Left ventricle myocardium inferior (tissue), 1 donor: ENCODE measurements at places on chromosomes 12 and 14. TPM values are rescaled to one million over a fixed set of nuclear protein-coding genes. Genes with fewer than 3 reads are reported as not detected.

DNA sequence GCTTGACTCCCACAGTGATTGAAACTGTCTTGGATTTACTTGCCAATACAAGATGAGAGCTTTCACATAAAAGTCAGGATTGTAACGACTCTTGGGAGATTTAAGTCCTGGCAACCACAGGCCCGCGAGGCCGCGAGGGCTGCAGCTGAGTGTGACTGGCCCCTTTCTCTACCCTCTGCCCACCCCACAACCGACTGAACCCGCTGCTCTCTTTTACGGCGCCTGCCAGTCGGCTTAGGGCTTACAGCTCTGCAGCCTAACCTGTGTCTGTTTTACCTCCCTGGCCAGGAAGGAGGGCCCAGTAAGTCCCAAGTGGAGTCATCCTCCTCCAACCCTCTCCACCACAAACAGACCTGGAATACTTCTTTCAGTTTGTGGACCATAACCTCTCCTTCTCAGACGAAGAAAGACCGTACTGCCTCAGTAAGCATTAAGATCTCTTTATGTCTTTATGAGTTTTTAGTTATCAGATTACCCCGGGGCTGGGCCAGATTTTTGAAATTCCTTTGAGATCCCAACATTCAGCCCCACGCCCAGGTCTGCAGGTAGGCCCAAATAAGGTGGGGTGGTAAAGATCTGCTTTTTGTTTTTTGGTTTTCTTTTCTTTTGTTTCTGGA is 12.6 kb upstream of the TIGAR start:
- peaks cover 39% of the 10 kb centered on the region for H3K4me1 ChIP-seq
- H3K27ac ChIP-seq: peak overlapping the region; percentile 72
- no peaks in the 10 kb centered on the region for H3K36me3 ChIP-seq
- H3K27me3 ChIP-seq: no peaks in the 10 kb centered on the region
- no peak overlapping the region for H3K4me3 ChIP-seq
- DNase-seq: no peak

- H3K27ac ChIP-seq: no peak overlapping the region
- DNase-seq: no peak
- H3K4me1 ChIP-seq: peaks cover 26% of the 10 kb centered on the region
- no peak overlapping the region for H3K4me3 ChIP-seq
- H3K27me3 ChIP-seq: no peaks in the 10 kb centered on the region
Measured at GRCh38 chr12:79555028-79555925, 135.5 kb downstream of the PAWR start.

- no peak for DNase-seq
- H3K4me1 ChIP-seq: peaks cover 40% of the 10 kb centered on the region
- H3K27me3 ChIP-seq: no peaks in the 10 kb centered on the region
- no peaks in the 10 kb centered on the region for H3K36me3 ChIP-seq
- H3K4me3 ChIP-seq: no peak overlapping the region
Measured at GRCh38 chr12:50595667-50596066, 90.9 kb downstream of the DIP2B start.

DNA sequence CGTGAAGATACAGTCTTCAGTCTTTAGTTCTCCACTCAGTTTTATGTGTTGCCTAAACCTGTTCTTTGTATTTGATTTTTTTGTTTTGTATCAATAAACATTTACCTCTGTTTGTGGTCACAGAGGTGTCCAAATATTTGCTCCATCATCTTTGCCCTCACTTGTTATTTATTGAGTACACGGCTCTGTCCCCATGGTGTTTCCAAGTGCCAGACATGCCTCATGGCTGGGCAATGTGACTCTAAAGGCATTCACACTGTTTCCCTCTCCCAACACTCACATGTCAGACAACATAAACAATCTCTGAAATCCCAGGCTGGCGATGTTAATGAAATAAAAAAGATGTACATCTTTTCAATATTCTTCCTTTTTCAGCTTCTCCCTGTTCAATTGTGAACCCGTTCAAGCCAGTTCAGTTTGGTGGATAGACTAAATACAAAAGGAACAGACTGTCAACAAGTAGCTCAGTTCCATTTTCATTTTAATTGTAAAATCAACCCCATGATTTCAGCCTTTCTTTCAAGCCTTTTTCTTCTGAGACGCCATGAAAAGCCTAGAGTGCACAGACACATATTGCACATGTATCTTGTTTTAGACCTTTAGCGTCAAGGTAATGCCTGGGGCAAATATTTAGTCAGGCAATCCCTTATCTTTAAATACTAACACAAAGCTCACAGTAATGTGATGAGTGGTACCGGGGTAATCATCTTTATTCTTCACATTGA is 680.7 kb downstream of the GALC start:
- no peaks in the 10 kb centered on the region for H3K27me3 ChIP-seq
- no peak overlapping the region for H3K4me3 ChIP-seq
- H3K27ac ChIP-seq: no peak overlapping the region
- no peaks in the 10 kb centered on the region for H3K36me3 ChIP-seq

DNA sequence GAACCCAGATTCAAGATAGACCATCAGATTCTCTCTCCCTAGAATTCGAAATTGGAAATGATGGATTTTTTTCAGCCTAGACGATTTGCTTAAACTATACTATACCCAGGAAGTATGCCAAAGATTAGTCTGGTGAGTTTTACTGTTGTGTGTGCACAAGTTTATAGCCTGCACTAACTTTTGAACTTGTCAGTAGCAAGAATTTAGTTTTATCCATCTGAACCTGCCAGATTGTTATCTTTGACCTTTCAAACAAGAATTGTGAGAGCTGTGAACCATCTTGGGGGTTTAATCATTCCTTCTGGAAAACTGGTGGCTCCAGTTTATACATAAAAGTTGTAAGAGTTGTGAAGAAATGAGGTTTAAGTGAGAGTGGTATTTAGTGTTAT is 243.5 kb upstream of the DAAM1 start:
- no peaks in the 10 kb centered on the region for H3K4me1 ChIP-seq
- H3K36me3 ChIP-seq: no peaks in the 10 kb centered on the region
- H3K4me3 ChIP-seq: no peak overlapping the region
- DNase-seq: no peak

DNA sequence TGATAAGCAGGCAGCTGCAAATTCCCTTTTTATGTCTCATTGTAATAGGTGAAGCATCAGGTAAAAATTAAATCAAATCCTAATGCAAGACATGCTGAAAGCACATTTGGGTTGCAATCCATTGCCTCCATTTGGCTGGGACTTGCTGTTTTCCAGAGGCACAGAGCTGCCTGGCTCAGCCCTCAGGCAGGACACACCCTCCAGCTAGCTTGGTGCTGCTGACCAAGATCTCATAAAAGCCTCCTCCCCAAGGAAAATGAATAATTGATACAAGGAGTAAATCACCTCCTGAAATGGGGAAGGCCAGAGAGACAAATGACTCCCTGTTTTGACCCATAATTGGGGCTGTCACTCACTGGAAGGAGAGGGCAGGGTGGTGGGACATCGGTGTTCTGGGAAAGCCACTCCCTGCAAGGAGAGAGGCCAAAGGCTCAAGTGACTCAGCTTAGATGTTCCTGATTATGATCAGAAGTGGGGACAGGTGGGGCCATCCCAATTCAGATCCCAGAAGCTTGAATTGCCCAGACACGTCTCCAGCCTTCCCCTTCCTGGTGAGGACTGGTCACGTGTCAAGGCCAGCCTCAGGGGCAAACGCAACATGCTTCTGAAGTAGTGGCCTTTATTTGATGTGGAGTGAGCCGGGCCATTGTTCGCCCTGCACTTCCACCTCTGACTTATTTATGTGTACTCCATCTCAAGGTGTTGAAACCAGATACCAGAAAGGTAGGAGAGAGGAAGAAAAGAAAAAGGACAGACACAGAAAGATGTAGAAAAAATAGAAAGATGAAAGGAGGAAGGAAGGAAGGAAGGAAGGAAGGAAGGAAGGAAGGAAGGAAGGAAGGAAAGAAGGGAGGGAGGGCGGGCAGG is 773.7 kb downstream of the BCL11B start:
- no peak for DNase-seq
- no peak overlapping the region for H3K4me3 ChIP-seq
- no peak overlapping the region for H3K27ac ChIP-seq
- no peaks in the 10 kb centered on the region for H3K4me1 ChIP-seq

Gene OR6C2
- not detected for total RNA-seq

DNA sequence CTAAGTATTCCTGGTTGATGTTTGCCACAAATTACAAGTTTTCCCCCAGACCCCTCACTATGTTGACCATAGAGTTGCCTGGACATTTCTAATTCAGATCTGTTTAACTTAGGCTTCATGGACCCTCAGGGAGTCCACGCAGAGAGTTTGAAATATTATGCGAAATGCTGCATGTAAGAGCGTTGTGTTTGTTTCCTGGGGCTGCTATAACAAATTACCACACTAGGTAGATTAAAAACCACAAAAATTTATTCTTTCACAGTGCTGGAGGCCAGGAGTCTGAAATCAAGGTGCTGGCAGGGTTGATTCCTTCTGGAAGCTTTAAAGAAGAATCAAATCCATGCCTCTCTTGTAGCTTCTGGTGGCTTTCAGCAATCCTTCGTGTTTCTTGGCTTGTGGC is 177.9 kb upstream of the KITLG start:
- DNase-seq: no peak
- no peaks in the 10 kb centered on the region for H3K36me3 ChIP-seq
- H3K4me1 ChIP-seq: no peaks in the 10 kb centered on the region
